SJCRH30 (cell line): ENCODE measurements at places on chromosomes 3 and 15. TPM values are rescaled to one million over a fixed set of nuclear protein-coding genes. Genes with fewer than 3 reads are reported as not detected.

DNA sequence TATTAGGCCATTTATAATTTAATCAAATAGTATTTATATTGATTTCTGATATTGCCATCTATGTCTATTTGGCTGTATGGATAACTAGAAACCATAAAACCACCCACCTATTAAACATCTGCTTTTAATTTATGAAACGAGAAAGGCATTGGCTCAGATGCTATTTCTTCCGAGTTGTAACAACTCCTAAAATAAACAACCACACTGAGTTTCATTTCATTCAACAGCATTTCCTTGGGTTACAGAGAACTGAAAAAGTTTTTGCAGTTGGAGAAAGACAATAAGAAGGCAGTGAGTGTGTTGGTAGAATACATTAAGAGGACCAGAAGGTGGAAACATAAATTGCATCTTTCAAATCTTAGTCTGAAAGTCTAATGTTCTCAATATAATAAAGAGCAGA is 79.1 kb downstream of the AQR start:
- DNase-seq = no peak

- no peak for DNase-seq
Measured at GRCh38 chr15:71153823-71154524, 38.7 kb downstream of the THSD4 start.

Gene TMEM40
- total RNA-seq = 0.10 TPM in 1 of 2 replicates, not detected in the other

Gene SLC9C1
- total RNA-seq = not detected in 2 replicates

- DNase-seq = no peak
Measured at GRCh38 chr15:64828985-64829384, 3.5 kb upstream of the PIF1 start.
